ENCODE measurements at places on chromosomes 12 and 14.

DNA sequence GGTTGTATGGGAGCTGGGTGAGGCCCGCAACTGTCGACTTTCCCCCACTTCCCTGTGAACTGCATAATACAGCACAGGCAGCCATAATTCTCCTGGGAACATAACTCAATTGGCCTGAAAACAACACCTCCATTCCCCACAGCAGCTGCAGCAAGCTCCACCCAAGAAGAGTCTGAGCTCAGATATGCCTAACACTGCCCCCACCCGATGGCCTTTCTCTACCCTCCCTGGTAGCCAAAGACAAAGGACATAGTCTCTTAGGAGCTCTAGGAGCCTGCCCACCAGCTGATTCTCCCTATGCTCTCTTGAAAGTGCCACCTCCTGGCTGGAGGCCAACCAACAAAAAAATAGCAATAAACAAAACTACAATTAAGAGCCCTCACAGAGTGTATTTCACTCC lies 542.7 kb upstream of the LMO3 start:
- DNase-seq, result no peak

DNA sequence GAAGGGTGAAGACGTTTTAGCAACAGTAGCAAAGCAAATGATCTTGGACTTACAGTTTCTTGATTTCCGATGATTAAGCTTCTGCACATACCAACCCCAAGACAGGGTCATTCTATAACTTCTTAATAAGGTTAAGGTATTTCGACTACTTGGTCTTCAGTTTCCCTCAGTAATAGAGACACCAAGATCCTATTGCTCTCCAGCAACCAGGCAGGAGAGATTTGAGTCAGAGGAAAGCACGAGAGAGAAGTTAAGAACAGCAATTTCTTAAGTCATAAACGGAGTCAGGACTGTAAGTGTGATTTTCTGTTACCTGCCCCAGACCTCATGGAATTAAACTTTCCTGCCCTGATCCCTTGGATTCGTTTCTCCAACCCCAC lies 215.6 kb downstream of the TTC8 start:
- no peak for DNase-seq

GRCh38 chr12:56629459-56630179 lies 507 bp downstream of the BAZ2A start:
- peak; percentile 58 for DNase-seq

GRCh38 chr14:91126761-91127160 lies 12.9 kb downstream of the DGLUCY start:
- no peak for DNase-seq

GRCh38 chr14:100887728-100888335 lies 15.7 kb downstream of the RTL1 start:
- no peak for DNase-seq

- DNase-seq, result peak; percentile 86
These were observed 22.3 kb downstream of the GALNT6 start for GRCh38 chr12:51368640-51369517.

DNA sequence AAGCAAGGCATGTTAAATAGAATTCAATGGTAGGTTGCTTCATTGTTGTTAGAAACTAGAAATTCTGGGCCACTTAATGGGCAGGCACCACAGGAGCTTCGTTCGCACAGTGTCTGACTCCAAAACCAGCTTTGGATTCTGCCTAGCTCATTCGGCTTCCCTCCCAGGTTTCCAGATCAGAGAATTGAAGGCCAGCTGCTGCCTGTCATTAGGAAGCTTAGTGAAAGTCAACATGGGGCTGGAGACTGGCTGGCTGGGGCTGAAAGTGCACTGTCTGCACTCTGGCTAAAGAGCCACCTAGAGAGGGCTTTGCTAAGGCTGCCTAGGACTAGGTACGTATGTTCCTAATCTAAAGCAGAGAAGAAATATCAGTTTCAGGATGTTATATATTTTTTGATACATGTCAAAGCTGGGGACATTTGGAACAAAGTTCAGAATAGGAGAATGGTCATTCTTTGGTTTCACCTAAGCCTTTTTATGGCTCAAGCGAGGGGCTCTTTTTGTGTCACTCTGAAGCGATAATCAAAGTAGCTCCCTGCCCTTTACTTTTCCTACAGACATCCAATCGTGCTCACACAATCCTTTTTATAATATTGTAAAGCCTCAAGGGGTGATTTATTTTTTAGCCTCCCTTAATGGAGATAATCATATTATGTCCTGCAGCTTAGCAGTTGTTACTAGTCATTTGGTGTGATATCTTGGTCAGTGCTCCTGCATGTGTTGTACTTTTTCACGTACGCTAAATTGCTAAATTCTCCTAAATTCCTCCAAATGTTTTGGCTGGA lies 238.5 kb upstream of the NAV3 start:
- no peak for DNase-seq

DNA sequence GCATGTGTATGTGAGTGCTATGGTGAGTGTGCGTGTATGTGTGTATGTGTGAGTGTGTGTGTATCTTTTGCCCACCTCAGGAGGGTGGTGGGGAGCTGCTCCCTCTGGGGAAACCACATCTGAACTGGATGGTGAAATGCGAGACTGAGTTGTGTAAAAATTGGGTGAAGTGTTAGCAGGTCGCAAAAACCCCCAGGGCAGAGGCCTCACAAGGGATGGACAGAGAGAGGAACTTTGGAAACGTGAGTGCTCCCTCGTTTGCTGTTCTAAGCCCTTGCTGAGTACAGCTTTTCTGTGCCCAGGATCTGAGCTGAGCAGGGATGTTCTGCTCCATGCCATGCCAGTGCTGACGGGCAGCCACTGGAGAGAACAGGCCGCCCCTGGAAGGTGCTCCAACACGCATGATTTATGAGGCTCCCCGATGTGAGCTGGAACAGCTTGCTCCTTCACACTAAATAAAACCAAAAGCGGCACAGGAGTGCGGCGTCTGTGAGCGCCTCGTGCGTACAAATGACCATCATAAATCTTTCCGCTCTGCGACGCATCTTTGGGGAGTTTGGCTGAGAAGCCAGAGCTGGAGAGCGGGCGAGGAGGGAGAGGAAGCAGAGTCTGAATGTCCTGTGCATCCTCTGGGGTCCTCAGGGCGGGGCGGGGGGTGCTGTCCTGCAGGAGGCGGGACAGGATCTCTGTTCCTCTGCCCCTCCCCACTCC lies 14.1 kb upstream of the GALNT9 start:
- no peak for DNase-seq

DNA sequence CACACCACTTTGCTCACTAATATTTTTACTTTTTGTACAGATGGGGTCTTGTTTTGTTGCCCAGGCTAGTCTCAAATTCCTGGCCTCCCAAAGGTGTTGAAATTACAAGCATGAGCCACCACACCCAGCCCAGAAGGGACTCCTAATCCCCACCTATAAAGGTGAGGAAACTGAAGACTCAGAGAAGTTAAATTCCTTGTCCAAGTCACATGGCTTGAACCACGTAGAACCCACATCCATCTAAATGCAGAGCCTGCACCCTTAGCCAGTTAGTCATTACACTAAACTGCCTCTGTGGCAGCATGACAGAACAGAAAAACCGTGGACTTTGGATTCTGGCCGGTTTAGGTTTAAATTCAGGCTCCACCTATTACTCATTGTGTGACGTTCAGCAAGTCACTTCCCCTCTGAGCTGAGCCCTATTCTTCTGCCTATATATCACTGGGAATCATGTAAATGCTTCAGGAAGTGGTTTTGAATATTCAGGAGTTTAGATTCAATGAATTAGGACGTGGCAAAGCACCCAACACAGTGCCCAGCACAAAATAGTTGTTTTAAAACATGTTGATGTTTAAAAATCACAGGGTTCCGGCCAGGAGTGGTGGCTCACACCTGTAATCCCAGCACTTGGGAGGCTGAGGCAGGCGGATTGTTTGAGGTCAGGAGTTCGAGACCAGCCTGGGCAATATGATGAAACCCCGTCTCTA lies 3.0 kb upstream of the CORO1C start:
- no peak for DNase-seq

GRCh38 chr14:102262929-102263462 lies 42.0 kb downstream of the MOK start:
- no peak for DNase-seq

DNA sequence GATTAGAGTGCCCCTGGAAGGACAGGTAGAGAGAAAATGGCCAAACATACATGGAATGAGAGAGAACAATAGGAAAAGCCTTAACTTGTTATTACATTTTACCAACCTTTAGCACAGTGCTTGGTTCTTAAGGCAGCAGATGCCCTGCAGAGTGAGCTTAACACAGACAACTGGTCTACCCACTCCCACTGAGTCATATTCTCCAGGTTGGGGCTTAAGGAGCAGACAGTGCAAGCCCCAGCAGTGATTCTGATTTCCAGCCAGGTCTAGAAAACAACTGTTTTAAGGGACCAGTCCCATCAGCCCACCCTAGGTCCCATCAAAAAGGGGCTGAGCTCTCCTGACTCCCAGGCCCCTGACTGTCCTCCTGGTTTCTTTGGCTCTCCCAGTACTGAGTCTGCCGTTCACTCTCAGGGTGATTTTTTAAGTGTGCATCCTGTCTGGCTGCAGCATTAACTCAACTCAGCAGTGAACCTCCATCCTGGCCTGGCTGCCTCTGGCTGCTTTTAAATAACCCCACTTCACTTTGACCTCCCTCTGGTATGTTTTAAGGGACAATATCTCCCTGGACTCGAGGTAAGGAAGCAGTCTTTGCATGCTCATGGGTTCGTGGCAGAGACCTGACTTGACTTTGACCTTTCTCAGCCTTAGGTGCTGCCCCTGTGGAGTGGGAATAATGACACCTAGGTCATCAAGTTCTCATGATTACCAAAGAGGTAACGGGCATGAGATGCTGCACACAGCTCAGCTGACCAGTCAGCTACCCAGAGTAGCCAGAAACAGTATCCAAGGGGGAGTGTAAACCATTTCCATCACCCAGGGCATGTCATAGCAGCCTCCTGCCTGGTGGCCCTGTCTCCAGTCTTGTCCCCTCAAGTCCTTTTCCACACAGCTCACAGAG lies 210.7 kb upstream of the PWP1 start:
- DNase-seq, result no peak

DNA sequence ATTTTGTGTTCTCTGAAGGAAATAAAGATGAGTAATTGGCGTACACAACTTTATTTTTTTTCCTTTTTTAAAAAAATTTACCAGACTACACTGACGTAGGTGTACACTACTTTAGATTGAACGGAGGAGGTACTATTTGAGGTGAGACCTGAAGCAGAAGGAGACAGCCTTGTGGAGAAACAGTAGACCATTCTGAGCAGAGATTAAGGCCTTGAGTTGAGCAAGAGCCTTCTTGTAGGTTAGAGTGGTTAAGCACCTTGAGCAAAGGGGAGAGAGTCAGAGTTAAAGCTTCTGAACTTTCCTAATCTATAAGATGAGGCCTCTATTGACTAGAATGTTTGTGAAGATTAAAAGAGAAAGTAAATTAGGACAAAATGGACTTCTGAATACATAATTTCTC lies 2.5 kb downstream of the LEMD3 start:
- DNase-seq, result no peak

- DNase-seq, result no peak
These were observed 192.3 kb downstream of the DPF3 start for GRCh38 chr14:72701605-72702004.

GRCh38 chr14:26765768-26766520 lies 168.1 kb upstream of the NOVA1 start:
- no peak for DNase-seq

- no peak for DNase-seq
These were observed 10.1 kb downstream of the ENTPD5 start for GRCh38 chr14:74008843-74009499.

DNA sequence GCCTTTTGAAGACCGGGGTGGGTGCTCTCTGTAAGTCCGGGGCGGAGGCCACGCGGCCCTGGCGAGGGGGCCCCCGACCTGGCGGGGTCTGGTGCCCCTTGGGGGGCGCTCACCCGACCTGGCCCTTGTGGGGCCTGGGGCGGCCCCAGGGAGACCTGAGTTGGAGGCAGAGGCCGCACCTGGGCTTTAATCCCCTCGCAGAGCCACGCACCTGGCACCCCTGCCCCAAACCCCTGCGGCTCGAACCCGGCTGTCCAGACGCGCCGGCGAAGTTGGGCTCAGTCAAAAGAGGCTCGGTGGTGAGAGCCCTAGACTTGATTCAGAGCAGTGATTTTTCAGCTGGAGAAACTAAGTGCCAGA lies 267 bp downstream of the CFAP251 start:
- no peak for DNase-seq

DNA sequence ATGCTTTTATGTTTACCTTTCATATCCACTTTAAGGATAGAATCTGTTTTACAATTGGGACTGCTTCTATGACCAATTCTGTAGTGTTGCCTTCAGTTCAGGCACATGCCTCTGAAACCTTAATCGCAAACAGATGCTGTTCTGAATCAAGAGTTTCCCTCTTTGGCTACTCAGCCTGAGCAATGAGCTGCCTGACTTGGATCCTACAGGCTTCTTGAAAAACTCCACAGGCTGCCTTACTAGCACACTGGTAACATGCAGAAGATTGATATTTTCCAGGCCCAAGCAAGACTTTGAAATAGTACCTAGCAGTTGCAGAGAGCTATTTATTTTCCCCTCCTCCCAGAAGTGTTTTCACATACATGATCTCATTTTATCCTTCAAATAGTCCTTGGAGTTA lies 34.8 kb upstream of the PMCH start:
- DNase-seq, result no peak

- DNase-seq, result no peak
These were observed 35.2 kb upstream of the TXNRD1 start for GRCh38 chr12:104180374-104180773.

DNA sequence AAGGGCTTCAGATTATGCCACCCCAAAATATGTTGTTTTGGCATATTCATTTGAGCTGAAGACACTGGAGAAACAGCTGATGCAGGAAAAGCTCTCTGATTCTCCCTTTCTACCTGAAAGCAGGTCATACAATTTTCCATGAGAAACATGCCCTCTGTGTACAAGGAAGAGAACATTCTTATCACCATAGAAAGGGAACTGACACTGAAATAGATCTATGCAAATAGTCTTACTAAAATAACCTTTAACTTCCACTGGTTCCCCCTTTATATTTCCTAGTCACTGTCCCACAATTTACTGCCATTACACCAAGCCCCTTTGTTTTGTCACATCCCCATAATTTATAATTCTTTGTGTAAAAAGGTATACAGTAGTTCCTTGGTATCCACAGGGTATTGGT lies 9.6 kb upstream of the PHC1 start:
- no peak for DNase-seq

DNA sequence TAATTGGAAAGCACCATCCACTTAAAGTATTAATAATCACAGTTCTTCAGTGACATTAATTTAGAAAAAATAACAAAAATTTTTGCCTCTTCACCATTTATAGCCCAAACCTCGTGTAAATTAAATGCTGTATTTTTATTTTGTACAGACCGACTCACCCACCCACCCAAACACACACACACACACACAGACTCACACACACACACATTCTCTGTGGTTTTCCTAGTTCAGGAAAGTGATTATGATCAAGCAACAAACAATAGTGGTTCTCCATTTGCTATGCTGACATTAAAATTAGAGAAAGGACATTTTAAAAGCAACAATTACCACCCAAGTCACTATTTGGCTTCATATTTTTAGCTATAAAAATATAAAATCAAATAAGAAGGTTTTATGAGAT lies 112.5 kb upstream of the FLRT2 start:
- no peak for DNase-seq

All from activated CD4-positive, alpha-beta T cell treated with anti-CD3 and anti-CD28 coated beads, Interleukin-2, amount 50 U/mL, for 48 hours (primary cell).